Activated CD8-positive, alpha-beta T cell treated with anti-CD3 and anti-CD28 coated beads for 36 hours (primary cell): ENCODE measurements at places on chromosomes 5 and 9. TPM values are rescaled to one million over a fixed set of nuclear protein-coding genes. Genes with fewer than 3 reads are reported as not detected.

SH3RF2 gene
- total RNA-seq = not detected

IFNA13 gene
- total RNA-seq = not detected

DNA sequence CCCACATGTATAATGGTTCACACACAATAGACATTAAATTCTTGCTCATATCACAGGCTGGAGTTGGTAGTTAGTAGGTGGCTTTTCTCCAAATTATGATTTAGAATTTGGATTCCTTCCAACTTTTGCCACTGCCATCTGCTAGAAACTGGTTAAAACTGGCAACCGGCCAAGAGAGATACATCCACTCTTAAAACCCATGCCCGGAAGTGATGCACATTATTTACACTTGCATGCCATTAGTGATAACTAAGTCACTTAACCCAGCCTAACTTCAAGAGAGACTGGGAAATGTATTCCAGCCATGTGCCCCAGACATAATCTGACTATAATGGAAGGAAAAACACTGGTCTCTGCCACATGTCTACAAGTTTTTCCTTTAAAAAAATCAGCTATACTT lies 395.7 kb upstream of the SEMA6A start:
- DNase-seq = no peak

PCDHGA4 gene
- not detected for total RNA-seq

ELAVL2 gene
- total RNA-seq = not detected

- no peak for DNase-seq
Measured at GRCh38 chr5:67106626-67107342, 89.8 kb downstream of the CD180 start.

PCDHB7 gene
- not detected for total RNA-seq

DNA sequence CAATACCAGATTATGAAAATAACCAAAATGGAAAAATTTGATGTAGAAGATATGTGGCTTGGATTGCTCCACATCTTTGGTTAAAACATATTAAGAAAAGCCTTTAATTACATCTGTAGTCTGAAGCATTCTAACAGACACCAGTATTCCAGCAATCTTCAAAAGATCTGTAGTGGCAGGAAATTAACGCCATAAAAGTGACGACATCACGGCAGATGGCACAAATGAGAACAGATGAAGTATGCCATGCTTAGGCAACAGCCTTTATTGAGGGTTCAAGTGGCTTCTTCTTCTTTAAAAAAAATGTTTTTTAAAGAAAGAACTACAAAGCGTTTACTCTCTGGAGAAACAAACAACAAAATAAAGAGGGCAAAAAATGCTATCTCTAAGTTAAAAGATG lies 164.2 kb downstream of the MEF2C start:
- DNase-seq = no peak

CFAP77 gene
- total RNA-seq = not detected

KCNIP1 gene
- not detected for total RNA-seq

GRCh38 chr5:141322261-141322660 lies 1.7 kb upstream of the TAF7 start:
- DNase-seq = no peak

DNA sequence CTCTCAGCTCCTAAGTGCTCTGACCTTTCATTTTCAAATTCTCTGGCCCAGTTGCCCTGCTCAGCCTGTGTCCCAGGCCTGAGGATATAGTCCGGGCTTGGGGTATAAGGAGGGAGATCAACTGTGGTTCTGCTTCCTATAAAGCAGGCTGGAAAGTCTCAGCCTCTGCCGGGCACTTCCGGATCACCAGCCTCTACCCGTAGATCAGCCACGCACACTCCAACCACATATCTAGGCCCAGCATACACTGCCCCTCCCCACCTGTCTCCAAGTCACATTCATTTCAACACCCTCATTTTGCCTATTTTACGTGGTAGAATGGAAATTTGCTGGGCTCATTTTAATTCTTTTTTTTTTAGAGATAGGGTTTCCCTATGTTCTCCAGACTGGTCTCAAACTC lies 3.1 kb downstream of the ZER1 start:
- DNase-seq = no peak

DNA sequence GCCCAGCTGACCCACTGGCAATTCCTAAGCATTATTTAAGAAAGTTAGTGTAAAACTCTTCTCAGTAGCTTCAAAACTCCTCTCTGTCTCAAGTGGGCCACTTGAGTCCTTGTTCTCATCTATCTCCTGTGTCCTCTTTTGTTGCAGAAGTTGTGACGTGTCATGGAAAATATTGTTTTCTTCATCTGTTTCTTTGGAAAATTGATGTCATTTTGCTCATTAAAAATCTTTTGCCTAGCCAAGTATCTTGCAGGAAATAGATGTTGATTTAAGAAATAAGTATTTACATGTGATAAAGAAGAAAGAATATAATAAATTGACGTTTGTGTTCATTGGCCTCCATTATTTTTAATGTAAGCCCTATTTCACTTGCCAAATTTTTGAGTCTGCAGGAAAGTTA lies 1158.4 kb upstream of the SEMA6A start:
- no peak for DNase-seq

FOXD1 gene
- total RNA-seq = 0.99 TPM

TAF11L5 gene
- not detected for total RNA-seq

OTP gene
- total RNA-seq = not detected
